ENCODE measurements at places on chromosomes 3 and 15.

GRCh38 chr3:163813935-163814334 lies 1264.4 kb downstream of the SI start:
- no peak for DNase-seq

GRCh38 chr15:61390138-61390537 lies 161.0 kb upstream of the RORA start:
- no peak for DNase-seq

DNA sequence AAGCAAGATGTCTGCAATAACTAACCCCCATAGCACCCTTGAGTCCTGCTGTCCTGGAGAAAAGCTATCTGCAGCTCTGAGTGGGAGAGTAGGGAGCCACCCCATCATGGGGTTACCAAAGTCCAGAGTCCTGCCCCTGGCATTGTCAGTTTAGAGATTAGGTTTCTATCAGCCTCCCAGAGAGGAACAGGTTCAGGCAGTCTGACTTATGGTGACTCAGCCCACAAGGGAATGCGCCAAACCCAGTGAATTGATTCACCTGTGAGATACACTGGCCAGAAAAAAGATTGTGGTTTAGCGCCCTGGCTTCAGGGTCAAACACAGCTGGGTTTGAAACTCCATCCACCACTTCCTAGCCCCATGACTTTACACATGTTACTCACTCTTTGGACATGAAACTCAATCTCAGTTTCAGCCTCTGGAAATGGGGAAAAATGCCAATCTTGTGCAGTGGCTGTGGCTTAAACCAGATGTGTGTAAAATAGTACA lies 263.6 kb upstream of the HES1 start:
- peak; percentile 22 for DNase-seq

GRCh38 chr15:30990036-30990435 lies 1.4 kb downstream of the MTMR10 start:
- DNase-seq: peak; percentile 37

DNA sequence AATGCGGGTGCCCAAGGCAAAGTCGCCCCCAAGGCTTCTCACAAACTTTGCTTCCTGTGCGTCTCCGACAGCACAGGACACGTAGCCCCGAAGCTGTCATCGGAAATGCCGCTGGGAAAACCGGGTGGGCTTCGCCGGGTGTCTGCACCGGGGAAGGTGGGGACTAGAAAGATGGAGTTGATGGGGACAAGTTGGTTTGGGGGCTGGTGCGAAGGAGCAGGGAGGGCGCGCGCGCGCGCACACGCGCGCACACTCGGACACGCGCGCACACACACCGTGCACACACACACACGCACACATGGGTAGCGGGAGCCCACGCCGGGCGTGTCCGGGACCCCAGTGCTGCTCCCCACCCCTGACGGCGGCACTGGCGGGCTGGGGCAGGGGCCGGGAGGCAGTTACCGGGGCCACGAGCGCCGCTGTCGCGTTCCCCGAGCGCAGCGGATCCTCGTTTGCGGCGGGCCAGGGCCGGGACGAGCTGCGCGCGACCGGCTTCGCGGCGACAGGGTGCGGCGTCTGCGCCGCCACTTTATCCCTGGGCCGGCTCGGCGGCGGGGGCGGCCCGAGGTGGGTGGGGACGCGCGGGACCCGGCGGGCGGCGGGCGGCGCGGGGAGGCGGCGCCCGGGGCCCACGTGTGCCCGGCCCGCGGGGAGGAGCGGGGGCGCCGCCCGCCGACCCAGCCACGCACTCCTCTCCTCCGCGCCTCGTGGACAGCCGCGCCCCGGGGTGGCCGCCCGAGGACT lies 539 bp upstream of the MGLL start:
- DNase-seq: peak; percentile 53

DNA sequence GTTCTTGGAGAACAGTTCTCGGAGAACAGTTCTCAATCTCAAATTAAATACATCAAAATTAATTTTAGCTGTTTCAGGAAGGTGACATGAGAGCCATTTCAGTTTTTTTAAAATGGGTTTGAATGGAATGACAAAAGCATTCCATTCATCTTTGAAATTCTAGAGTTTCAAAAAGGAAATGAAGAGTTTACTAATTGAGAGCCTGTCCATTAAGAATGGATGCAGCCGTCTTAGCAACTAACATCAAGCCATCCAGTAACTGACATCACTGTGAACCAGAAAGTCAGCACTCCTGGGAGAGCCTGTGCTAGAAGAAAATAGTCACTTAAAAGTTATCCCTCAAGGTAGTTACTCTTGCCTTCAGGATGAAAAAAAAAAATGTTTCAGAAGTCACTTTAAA lies 47.0 kb upstream of the FSTL1 start:
- no peak for DNase-seq

All from lung microvascular endothelial cell (primary cell).